ENCODE measurements at places on chromosomes 2 and 18.

- DNase-seq: no peak
These were observed 96.9 kb downstream of the SPP2 start for GRCh38 chr2:234147335-234147861.

DNA sequence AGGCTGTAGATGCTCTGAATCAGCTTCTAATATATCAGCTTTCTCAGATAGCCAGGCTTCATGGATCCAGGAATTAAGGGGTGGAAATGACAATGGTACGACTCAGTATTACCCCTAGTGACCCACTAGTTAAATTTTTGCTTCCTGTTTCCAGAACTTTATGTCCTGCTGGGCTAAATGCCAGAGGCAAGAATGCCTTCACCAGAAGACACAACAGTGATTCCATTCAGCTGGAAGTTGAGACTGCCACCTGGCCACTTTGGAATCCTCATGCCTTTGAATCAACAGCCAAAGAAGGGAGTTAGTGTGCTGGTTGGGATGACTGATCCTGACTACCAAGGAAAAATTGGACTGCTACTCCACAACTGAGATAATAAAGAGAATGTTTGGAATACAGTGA is 239.1 kb downstream of the ASXL3 start:
- no peak for DNase-seq

DNA sequence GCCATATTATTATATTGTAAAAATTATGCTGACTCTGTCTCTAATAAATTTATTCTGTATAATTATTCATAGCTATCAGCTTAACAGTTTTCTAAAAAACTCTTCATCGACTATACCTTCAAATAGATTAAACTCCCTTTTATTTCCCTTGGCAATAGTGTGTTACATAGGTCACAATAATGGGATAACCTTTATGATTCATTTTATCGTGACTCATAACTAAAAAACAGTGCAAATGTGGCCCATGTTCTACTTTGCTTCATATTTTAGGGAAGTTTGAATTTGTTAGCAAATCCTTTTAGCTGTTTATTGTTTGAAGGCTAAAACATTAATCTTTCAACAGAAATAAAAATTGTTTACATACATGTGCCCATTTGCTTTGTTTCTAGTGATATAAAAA is 783.2 kb upstream of the CDH2 start:
- no peak for DNase-seq

DNA sequence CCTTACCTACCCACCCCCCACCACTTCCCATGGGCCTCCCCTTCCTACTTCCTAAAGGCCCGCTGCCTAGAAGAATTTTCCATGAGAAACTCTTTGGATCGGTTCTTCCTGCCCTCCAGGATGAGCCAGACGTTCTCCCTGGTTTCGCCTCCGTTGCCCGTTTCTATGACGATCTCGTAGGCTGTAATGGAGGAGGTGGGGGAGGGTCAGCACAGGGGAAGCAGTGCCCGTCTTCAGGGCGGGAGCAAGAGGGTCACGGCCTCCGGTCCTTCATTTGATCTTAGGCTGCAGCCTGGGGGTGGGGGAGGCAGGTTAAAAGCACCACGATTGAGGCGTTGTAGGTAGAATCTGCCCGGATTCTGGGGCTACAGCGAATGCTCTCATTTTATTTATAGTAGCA is 172.0 kb downstream of the LOXHD1 start:
- DNase-seq: no peak

DNA sequence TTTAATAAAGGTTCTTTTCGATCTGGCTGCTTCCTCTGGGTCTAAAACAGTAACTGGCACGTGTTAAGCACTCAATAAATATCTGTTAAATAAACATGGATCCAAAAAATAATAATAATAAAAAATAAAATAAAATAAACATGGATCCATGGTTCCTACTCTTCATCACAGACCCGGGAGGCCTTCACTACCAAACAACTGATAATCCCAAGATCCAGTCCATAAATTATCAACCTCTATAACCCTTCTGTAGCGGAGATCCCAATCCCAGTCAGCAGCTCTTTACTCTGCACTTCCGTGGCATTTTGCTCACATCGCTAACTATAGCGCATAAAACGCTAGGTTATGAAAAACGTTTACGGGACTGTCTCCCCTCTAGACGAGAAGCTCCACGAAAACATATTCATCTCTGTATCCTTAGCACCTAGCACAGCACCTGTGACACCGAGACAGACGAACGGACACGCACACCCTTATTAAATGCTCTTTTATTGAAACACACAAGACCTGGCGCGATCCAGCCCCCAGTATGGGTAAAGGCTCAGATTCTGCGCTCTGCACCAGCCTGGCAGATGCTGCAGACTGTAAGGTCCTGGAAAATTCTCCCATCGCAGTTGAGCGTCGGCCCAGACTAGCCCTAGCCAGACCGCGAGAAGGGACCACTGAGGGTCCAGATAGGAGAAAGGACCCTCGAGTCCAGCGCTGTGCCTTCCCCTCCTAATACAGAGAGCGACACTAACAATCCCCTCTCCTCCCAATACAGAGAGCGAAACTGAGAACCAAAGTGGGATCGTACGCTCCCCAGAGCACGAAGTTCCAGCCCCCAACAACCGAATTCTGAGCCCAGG is 770 bp downstream of the NBAS start:
- DNase-seq: peak; percentile 14

DNA sequence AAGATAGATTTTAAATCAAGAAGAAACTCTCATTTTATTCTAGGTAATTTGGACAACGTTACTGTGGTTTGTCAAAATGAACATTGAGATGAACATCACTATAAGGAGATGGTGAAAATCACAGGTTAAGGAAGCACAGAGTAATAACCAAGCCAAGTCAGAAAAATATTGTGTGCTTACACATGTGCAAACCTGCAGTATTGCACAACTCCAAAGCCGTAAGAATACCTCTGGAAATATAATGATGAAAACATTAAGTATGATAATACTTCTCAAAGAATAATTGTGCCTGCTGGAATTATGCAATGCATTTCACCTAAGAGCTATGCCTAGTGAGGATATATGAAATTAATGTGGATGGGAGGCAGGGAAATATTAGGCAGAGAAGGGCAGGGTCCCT is 21.1 kb upstream of the GALNT5 start:
- no peak for DNase-seq

DNA sequence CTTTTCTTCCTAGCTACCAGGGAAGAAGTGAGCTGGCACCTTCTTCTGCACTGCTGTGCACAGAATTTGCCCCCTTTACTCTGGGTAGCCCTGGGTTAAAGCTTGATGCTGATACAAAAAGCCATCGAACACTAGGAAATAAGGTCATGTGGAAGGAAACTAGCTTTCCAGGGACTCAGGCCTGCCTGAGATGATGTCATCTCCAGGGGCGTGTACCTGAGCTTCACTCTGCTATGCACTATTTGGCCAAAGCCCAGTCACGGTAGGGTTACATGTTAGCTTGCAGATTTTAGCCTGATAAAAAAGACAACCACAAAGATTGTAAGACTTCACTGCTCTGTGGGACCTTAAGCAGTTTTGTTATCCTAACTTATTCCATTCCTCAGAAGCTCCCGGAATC is 20.4 kb downstream of the EDAR start:
- DNase-seq: no peak

DNA sequence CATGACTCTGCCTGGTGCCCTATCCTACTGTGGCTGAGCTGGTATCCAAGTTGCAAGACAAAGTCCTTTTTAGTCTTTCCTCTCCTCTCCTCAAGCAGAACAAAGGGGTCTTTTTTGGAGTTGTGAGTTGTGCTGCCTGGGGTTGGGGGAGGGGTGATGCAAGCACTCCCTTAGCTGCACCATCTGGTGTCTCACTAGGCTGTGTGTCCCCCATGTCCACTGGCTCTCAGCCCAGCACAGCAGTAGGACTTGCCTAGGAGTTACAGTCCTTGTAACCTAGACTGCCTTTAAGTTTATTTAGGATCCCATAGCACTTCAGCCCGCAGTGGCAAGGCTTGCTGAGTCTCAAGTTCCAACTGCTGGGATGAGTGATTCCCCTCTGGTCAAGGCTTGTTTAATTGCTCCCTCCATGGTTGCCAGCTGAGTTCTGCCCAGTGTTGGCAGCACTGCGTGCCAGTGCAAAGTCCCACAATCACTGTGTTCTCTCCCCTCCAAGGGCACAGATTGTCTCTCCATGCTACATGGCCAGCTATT is 13.2 kb upstream of the ILKAP start:
- peak; percentile 86 for DNase-seq

DNA sequence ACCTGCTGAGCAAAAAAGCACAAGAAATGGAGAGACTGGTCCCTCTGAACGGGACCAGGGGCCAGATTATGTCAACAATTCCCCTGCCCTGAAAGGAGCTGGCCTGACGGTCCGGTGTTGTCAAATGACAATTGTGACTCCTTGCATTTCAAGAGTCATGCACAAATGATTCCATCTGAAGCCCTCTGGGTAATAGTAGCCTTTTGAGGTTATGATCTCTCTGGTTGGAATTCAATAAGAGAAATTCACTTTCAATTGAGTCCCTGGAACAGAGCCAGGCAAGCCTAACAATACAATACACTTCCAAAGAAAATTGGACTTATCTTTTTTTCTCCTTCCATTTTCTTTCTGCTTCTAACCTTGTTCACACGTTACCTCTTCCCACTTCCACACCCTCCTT is 116.9 kb downstream of the C1D start:
- no peak for DNase-seq

- no peak for DNase-seq
These were observed 452.7 kb downstream of the TGIF1 start for GRCh38 chr18:3902676-3903075.

DNA sequence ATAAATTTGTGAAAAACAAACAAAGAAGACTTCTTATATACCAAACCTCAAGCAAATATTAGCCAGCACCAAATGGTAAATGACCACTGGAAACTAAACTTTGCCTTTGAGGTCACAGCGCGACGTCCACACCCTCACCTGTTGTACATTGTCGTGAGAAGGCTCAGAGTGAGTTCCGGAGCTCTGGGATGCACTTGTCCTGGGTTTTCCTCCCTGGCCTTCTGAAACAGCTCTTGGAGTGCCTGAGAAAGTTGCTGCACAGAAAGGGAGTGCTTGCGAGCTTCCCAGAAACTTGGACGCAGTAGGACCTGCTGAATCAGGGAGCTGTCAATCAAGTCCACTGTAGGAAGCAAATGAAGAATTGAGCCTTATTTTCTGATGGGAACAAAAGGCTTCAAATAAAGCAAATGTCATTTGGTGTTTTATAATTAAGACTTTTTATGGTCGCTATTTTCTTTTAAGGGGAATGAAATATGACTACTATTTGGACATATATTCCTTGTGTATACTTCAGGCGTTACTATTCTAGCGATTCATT is 11.0 kb downstream of the DYTN start:
- DNase-seq: no peak

DNA sequence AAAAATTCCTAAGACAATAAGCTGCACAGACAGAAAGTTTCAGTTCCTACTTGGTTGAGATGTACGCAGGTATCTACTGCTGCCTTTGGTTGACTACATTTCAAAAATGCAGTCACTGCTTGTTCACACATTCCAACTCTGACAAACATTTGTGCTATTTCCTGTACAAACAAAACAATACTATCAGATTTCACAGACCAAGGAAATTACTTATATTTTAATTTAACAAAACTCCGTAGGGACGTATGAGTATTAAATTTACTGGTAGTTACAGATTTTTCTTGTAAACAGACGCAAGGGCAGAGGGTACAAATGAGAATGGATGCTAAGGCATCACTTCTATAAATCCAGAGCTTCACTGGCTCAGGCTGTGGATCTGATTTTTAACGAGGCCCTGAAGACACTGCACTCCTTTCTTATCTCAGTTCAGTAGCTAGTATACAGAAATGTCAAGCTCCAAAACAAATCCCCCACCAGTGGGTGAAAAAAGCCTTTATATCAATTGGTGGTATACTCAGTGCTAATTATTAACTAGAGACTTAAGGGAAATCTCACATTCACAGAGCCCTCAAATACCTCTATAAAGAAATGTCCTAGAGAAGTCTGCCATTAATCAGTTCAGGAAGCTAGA is 31.7 kb upstream of the TTC32 start:
- no peak for DNase-seq

DNA sequence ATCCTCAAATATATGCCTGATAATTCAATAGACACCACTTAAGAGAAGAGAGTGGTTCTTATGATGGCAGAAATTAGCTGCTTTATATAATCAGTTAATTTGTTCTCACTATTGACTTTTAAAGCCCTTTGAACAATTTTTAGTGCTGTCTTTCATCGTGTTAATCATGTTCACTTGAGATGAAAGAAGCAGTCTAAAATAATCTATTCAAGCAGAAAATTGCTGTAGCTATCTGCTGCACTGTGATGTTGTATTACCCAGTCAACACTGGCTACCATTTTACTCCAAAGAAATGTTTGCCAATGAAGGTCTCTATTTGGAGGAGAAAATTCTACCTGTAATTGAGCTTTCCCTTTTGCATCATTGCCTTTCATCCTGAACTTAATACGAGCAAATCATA is 459.8 kb upstream of the FSIP2 start:
- no peak for DNase-seq

DNA sequence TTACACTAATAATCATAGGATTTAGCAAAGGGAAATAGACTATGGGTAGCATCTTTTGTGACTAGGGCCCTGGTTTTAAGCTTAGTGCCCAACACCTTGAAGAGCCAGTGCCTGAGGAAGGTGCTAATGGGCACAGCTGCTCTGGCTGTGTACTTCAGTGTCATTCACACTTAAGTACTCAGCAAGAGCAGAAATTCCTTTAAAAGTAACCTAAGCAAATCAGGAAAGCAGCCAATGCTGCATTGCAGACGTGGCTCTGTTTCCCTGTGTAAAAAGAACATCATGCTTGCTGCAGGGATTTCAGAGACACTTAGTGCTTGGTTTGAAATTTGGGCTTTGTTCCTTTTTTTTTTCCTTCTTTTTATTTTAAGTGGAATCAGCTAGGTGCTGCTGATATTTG is 505.4 kb downstream of the SUCLG1 start:
- no peak for DNase-seq
